ENCODE measurements at places on chromosomes 2 and 18.
A peak's percentile ranks its signal among the peaks of the same experiment; 100 is the strongest.

DNA sequence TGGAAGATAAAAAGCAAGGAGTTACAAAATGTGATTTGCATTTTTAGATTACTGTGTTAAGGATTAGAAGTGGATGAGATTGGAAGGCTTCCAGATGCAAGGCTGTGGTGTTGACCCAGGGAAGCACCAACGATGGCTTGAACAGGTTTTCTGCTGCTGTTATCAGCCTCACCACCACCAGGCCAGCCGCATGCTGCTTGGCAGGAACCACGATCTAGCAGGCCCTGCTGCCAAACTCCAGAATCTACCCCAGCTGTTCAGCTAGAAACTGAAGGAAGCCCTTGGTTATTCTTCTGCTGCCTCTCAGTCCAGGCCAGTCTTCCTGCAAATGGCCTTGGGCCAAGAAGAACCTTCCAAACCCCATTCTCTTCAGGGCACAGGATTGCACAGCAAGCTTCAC, 133.9 kb downstream of the MTCL1 start:
- peak; percentile 66 for DNase-seq

DNA sequence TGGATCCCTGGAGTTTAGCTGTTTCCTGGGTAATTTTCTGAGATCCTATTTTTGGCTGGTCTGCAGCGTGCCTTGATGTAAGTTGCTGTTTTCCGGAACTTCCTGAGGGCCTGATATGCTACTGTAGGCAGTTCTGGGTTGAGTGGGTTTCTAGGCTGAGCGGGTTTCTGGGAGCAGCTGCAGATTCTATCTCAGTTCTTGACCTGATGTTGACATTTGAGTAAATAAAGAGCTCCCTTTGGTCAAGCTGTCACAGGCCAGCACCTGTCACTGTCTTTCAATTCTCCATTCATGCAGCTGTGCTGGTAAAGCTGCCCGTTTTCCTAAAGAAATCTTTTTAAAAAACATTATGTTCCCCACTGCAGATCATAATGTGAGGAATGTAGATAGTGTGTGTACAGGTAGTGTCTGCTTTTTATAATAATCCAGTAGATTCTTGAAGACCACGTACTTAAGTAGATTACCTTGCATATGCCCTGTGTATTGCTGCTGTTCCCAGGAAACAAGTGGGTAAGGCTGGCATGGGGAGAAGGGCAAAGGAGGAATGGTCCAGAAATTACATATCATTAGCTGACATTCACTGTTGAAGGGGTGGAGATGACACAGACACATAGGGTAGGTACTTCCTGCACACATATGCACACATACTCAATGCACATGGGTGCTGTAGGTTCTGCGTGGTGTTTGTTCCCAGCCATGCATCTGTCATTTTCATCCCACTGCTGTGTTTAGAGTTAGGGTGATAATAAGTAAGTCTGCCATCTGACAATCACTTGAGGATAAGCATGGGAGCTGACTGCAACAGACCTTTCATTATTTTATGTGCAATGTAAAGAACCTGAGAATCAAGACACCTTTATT, 25.9 kb downstream of the CD28 start:
- no peak for DNase-seq

- peak; percentile 70 for DNase-seq
These were observed 15.8 kb downstream of the TRAF3IP1 start for GRCh38 chr2:238336151-238336550.

DNA sequence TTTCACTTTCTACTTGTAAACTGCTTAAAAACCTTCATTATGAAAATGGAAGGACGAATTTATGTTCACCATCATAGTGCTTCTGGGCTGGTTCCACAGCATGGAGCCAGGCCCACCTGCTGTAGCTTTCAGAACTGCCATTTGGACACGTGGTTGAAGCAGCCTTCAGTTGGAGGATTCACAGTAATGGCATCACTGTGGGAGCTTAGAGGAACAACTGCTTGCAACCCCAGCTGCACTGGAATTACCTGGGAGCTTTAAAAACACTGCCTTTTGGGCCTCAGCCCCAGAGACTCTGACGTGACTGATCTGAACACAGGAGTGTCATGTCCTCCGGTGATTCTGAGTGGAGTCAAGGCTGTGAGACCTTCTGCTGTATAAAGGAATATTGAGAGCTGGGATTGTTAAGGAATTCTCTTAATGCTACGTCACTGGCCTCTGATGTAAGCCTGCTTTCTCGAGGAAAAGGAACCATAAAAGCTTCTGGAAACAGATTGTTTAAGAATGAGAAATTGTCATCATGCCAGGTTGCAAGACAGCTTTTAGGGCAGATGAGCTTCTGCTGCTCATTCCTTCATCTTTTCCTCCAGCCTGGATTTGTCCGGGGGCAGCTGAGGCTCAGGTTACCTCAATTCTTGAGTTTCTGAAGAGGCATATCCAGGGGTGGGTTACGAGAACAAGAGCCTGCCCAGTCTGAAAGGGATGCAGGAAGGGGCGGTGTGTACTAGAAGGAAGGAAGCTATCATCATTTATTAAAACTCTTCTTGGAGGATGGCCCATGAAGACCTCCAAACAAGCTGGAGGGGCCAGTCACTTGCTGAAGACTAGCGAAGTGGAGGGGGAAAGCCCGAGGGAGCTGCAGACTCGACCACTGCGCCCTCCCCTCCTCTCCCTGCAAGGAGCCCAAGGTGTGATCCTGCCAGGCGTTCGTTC, 1.3 kb upstream of the IL1R1 start:
- no peak for DNase-seq

GRCh38 chr2:226310146-226310545, 489.5 kb downstream of the IRS1 start:
- DNase-seq, result no peak

- DNase-seq, result no peak
These were observed 396.9 kb upstream of the LRATD1 start for GRCh38 chr2:14235667-14236066.

- no peak for DNase-seq
These were observed 30.9 kb upstream of the SERPINB12 start for GRCh38 chr18:63511285-63511684.

DNA sequence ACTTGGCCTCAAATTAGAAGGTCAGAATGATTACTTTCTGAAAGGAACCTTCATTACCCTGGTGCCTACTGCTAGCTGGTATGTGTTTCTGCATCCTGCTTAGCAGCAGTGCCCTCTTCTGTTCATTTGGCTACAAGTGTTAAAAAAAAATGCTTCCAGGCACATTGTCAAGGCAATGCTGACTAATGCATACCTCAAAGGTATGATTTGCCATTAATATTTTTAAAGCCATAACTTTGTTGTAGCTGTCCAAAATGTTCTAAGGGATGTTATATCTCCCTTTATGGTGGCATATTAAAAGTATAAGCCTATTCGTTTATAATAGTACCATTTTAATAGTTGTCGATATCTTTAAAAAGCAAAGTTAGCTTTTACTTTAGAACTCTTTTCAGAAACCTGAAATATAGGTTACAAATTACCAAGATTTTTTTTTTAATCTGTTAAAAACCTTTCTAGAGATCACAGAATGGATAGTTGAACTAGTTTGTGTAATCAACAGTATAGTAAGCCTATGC, 52.0 kb upstream of the FAM171B start:
- DNase-seq, result no peak

DNA sequence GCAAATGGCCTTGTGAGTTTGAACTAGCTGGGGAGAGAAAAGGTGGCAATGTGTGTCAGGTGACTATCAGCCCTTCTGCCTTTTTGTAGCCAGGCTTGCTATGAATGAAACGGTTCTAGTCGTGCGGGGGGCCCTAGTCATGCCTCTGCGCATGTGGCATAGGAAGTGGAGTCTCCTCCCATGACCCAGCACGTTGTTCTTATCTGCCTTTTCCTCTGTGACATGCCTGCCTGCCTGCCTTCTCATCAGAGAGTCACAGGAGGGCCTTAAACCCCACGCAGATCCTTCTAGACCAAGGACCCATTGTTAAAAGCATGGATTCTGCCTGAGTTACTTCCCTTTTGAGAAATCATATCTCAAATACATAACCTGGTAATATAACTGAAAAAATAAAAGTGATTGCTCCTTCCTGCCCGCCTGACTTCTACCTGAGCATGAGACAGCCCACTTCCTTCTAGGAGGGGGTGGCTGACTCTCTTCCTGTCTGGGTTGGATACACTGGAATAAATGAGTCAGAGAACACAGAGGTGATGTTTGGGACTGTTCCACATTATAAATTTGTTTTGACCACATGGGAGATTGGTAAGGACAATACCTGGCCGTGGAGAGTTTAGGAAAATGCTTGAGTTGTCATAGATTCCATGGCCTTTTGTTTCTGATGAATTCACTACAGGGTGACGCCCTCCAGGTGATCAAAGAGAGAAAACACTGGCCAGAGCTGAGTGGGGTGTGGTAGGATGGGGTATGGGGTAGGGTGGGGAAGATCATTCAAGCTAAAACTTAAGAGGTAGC, 49.8 kb downstream of the FBLN7 start:
- no peak for DNase-seq

Data from left ventricle myocardium superior (tissue), 1 donor.